Smooth muscle cell of trachea (primary cell): ENCODE measurements at places on chromosomes 1 and 21. TPM values are rescaled to one million over a fixed set of nuclear protein-coding genes. Genes with fewer than 3 reads are reported as not detected.

LDLRAD1 gene
- total RNA-seq, result not detected in 2 replicates

KRTAP7-1 gene
- not detected in 2 replicates for total RNA-seq

GJB3 gene
- total RNA-seq, result not detected in 2 replicates

CHODL gene
- total RNA-seq, result 0.15 and 0.17 TPM in 2 replicates

JAK1 gene
- total RNA-seq, result 196 and 247 TPM in 2 replicates

GJB4 gene
- not detected in 2 replicates for total RNA-seq

CD1D gene
- total RNA-seq, result 0.50 TPM in 1 of 2 replicates, not detected in the other

RGSL1 gene
- not detected in 2 replicates for total RNA-seq

LMX1A gene
- total RNA-seq, result not detected in 2 replicates

NTMT2 gene
- total RNA-seq, result not detected in 2 replicates

TMEM82 gene
- not detected in 2 replicates for total RNA-seq
